NCI-H2171 (cell line): ENCODE measurements at places on chromosomes 1 and 21.

DNA sequence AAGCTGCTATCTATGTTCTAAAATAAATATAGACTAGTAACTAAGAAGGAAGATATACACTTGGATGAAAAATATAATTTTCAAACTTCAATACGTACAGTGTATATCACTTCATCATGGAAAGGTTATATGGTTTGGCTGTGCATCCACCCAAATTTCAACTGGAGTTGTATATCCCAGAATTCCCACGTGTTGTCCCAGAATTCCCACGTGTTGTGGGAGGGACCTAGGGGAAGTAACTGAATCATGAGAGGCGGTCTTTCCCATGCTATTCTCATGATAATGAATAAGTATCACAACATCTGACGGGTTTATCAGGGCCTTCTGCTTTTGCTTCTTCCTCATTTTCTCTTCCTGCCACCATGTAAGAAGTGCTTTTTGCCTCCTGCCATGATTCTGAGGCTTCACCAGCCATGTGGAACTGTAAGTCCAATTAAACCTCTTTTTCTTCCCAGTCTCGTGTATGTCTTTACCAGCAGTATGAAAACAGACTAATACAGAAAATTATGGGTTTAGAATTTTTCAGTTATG, 10.7 kb downstream of the NEGR1 start:
- no peak for DNase-seq

GRCh38 chr1:95604771-95605170, 370.8 kb downstream of the RWDD3 start:
- DNase-seq = no peak

- no peak for DNase-seq
Observed at GRCh38 chr1:54339126-54339525, 67.1 kb downstream of the SSBP3 start.

- DNase-seq = peak; percentile 82
Observed at GRCh38 chr1:227759341-227760300, 24.4 kb downstream of the SNAP47 start.

- no peak for DNase-seq
Observed at GRCh38 chr1:15475752-15476314, at the start of gene CELA2B. Gene CELA2B (plus strand): TSS chr1:15476104. CDS start chr1:15476126, 22 bp downstream.

DNA sequence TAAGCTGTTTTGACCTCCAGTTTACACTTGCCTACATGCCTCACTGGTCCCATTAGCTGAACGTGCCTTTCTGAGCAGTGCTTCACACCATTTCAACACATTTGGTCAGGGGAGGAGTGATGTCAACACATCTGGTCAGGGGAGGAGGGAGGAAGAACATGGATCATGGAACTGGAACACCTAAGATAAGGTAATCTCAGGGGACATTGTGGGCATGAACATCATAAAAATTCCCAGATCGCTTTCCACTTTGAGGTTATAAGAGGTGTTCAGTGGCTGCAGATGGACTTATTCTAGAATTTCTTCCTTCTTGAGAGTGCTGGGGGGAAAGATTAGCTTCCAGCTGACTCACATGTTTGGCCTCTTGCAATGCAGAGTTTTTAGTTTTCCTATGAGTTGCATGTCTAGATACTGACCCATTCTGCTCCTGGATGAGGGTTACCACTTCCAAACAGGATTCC, 2.0 kb downstream of the QSOX1 start:
- DNase-seq = no peak

GRCh38 chr1:54200519-54200997, 591 bp downstream of the MRPL37 start:
- DNase-seq = no peak

DNA sequence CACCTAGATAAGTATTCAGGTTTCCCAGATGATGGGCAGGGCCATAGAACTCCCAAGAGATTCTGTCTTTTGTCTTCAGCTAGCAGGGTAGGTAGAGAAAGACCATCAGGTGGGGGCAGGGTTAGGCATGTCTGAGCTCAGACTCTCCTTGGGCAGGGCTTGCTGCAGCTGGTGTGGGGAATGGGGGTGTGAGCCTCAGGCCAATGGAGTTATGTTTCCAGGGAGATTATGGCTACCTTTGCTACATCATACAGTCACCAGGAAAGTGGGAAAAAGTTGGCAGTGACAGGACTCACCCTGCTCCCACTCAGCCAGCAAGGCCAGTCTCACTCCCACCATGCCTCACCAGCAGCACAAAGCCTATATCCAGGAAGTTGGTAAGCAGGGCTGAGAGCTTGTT, 77.8 kb downstream of the DRAM2 start:
- peak; percentile 9 for DNase-seq

GRCh38 chr1:30842697-30843354, 65.7 kb downstream of the SDC3 start:
- no peak for DNase-seq

- no peak for DNase-seq
Observed at GRCh38 chr1:238606896-238607295, 716.2 kb upstream of the ZP4 start.

DNA sequence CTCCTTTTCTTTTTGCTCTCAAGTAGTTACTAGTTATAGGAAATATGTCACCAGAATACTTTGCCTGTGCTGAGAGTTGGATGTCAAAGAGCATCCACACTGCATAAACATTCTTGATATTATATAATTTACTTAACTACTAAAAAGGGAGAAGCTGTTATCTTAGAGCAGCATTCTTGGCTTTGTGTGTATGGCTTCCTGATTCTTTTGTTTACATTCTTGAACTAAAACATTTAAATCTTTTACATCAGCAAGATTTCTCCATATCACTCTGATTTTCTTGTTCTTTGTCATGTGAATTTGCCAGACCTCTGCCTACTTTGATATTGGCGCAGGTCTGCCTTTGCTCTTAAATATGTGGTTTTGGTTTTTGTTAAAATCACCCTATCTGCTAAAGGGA, 48.8 kb downstream of the SUCO start:
- DNase-seq = no peak

DNA sequence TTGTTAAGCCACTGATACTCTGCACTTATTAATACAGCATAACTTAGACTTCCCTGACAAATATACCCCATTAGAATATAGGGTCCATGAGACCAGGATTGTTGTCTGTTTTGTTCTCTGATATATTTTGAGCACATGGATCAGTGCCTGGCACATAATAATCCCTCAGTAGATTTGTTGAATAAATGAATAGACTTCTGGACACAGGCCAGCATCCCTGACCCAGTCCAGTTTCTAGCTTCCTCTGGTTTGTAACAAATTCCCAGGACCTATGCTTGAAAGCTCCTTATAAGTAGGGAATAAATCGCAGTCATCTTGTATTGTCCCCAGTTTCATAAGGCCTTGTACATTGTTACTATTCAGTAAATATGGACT, 58.2 kb upstream of the GADD45A start:
- no peak for DNase-seq

DNA sequence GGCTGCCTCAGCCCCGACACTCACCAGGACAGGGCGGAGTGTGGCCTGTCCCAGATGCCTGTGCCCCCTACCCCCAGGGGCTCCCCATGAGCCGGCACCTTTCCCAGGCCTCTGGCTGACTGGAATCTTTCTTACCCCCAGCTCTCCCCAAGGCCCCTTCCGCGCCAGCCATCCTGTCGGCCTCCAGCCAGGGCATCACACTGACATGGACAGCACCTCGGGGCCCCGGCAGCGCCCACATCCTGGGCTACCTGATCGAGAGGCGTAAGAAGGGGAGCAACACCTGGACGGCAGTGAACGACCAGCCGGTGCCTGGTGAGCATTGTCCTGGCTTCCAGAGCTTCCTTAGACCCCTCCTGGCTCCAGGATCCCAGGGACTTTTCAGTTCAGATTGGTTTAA, 26.5 kb downstream of the IGFN1 start:
- DNase-seq = no peak

DNA sequence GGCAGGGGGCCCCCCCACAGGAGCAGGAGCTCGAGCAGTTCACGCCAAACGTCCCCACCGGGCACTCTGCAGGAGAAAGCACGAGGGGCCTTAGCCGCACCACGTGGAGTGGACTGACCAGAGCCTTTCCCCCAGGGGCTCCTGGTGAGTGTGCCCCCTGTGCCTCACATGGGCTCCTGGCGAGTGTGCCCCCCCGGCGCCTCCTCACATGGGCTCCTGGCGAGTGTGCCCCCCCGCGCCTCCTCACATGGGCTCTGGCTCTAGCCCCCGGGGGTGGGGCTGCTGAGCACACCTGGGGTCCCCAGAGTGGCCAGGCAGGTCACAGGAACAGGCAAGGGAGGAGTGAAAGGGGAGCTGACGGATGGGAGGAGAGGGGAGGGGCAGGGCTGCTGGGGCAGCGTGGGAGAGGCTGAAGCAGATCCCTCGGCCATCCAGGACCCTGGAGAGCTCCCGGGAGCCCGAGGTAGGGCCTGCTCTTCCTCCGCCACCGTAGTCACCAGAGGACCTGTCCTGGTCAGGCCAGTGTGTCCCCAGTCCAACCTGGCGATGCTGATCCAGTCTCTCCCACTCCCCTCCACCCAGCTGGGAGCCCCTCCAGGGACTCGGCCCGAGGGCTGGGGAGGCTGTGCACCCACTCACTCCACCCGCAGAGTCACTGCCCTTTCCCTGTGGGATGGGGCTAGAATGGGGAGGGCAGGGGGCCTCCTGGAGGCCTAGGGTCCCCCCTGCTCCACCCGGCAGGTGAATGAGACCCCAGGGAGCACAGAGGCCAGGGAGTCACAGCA, 47.6 kb downstream of the ARHGEF16 start:
- DNase-seq = no peak

- DNase-seq = no peak
Observed at GRCh38 chr1:10529765-10530164, 55.0 kb downstream of the PEX14 start.

DNA sequence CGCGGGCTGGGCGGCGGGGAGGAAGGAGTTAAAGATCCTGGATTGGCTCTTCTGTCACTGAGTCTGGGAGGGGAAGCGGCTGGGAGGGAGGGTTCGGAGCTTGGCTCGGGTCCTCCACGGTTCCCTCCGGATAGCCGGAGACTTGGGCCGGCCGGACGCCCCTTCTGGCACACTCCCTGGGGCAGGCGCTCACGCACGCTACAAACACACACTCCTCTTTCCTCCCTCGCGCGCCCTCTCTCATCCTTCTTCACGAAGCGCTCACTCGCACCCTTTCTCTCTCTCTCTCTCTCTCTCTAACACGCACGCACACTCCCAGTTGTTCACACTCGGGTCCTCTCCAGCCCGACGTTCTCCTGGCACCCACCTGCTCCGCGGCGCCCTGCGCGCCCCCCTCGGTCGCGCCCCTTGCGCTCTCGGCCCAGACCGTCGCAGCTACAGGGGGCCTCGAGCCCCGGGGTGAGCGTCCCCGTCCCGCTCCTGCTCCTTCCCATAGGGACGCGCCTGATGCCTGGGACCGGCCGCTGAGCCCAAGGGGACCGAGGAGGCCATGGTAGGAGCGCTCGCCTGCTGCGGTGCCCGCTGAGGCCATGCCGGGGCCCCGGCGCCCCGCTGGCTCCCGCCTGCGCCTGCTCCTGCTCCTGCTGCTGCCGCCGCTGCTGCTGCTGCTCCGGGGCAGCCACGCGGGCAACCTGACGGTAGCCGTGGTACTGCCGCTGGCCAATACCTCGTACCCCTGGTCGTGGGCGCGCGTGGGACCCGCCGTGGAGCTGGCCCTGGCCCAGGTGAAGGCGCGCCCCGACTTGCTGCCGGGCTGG, at the start of gene NPR1:
Gene NPR1, plus strand, starts transcription at position 170 of the 818 bp plus-strand sequence. Its CDS starts 421 bp downstream, at position 591.
- DNase-seq = peak; percentile 33

- DNase-seq = no peak
Observed at GRCh38 chr1:67404212-67404620, 26.0 kb downstream of the SERBP1 start.

- no peak for DNase-seq
Observed at GRCh38 chr1:234546890-234547788, 62.8 kb downstream of the IRF2BP2 start.

- no peak for DNase-seq
Observed at GRCh38 chr1:113247782-113248181, 142.5 kb upstream of the MAGI3 start.
